ENCODE measurements at places on chromosomes 12 and 14. TPM values are rescaled to one million over a fixed set of nuclear protein-coding genes. Genes with fewer than 3 reads are reported as not detected.

DNA sequence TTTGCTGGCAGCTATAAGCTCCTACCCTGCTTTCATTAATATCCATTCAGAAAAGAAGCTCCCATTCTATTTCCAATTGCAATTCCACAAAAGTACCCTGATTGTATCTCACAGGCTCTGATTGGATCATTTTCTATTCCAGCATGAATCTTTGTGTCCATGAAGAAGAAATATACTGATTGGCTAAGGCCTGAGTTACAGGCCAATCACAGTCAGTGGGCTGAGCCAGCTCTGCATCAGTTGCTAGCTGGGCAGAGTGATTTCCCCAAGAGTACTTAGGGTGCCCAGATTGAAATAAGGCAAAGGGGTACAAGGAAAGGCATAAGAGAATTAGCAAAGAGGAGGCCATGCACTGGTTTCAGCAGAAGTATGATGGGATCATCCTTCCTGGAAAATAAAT, 14.4 kb downstream of the ART4 start:
- no peak for DNase-seq

Gene IL23A
- not detected for total RNA-seq

- DNase-seq: no peak
Measured at GRCh38 chr12:99170037-99170436, 477.5 kb upstream of the GARIN6 start.

- no peak for DNase-seq
Measured at GRCh38 chr12:42426746-42427145, 100.8 kb downstream of the PPHLN1 start.

Gene PMCH
- not detected for total RNA-seq

- no peak for DNase-seq
Measured at GRCh38 chr12:10456856-10457255, 3.7 kb upstream of the KLRC1 start.

DNA sequence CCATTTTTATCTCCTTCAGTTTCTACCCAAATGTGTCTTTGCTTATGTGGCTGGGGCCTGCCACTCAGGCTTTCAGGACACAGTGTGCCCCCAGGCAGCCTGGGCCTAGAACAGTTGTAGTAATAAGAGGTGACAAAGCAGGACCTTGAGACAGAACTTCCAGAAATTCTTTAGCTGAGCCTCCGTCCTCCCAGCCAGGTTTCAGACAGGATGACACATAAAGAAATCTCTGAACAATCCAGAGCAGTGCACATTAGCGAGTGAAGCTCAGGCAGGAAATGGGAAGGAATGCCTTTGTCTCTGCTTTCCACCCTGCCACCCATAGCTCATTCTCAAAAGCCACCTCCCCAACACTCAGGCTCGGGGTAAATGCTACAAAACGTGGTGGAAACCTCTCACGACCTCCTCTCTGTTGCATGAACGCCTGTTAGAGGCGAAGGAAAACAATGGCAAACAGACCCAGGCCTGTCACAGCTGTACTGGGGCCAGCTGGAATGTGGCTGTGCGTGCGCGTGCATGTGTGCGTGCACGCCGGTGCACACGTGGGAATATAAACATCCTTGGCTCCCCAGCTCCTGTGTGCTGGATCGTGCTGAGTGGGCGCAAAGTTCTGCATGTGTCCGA, 286.7 kb downstream of the ZFP36L1 start:
- DNase-seq: no peak

- no peak for DNase-seq
Measured at GRCh38 chr12:7139200-7139599, 9.0 kb downstream of the CLSTN3 start.

Gene PRH2
- total RNA-seq: not detected

DNA sequence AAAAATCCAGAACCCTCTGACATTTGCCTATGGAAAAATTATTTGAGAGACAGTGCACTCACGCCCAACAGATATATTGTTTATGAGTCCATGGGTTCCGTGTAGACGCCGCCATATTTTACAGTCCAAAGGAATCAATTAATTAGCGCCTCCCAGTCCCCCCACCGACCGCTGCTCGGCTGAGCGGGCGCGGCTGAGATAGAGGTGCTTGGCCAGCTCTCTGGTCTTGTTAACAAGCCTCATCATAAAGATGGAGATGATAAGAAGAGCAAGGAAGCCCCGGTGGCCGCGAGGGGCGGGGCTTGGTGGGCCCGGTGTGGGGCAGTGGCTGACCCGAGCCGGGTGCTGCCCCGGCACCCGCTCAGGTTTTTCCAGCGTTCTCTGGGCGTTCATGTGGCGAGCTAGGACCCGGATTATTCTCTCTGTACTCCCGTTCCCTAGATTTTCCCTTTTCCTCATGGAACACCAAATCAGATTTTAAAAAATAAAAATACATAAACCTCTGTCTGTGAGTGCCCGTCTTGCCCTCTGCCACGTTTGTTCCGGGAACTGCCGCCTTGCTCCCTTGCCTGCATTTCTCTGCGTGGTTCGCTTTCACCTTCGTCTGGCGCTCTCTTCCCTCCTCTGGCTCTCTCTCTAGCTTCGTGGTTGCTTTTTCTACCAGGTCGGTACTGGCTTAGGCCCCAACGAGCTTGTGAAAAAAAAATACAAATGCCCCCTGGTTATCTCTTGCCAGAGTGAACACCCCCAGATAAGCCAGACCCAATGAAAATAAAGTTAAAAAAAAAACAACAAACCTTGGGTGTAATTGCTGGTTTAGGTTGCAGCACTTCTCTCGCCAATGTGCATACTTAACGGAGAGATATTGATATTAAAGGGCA, 9.0 kb downstream of the HOXC12 start:
- no peak for DNase-seq

Gene HSPA2
- total RNA-seq: 1.7 TPM

Data from chondrocyte (in vitro differentiated cells).